Stimulated activated CD4-positive, alpha-beta T cell treated with anti-CD3 and anti-CD28 coated beads, Interleukin-4, amount 100 ng/mL, for 24 hours (primary cell): ENCODE measurements at places on chromosomes 12 and 14.

DNA sequence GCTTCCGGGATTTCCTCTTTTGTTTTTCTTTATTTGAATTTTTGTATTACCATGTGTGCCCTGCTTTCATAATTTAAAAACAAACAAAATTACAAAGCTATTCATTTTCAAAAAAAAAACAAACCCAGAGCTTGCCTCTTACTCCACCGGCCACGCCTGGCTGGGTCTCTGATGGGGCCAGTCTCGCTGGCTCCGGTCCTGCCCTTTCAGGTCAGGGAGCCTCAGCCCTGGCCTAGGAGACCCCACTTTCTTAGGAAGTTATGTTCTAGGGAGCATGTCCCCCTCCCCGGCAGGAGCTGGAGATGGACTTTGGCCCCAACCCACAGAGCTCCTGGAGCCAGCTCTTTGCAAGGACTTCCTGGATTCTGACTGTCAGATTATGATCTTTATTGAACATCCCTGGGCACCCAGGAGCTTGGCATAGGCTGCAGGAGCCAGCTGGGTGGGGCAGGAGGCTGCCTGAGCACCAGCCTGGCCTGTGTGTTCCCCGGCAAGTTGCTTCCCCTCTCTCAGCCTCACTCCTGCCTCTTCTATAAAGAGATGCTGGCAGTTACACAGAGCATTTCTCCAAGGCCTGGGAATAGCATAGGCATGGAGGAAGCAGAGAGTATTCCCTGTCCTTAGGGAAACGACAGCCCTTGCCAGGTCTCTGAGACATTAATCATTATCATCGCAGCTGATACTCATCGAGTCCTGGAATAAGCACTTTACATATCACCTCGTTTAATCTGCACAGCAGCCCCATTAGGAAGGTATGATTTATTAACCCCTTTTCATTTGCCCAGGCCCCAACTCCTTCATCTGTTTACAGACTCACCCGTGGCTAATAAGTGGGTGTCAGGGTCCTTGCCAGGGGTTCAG is 3.5 kb downstream of the DEGS2 start:
- no peak for DNase-seq

DNA sequence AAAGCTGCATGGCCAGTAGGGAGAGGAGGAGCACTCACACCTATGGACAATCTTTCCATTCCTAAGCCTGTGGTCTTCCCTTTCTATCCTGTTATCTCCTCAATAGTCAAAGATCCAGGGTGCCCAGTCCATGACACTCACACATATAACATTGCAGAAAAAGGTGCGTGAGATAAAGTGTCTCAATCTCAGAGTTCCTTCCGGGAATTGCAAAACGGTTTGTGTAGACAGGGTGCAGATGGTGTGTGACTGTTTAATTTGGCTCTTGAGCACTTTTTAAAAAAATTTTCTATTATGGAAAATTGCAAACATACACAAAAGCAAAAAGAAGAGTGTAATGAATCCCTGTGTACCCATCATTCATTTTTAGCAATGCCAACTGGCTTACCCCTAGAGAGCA is 1493.6 kb downstream of the AACS start:
- no peak for DNase-seq

- DNase-seq, result no peak
These were observed 84.7 kb upstream of the FERMT2 start for GRCh38 chr14:53035336-53036210.

DNA sequence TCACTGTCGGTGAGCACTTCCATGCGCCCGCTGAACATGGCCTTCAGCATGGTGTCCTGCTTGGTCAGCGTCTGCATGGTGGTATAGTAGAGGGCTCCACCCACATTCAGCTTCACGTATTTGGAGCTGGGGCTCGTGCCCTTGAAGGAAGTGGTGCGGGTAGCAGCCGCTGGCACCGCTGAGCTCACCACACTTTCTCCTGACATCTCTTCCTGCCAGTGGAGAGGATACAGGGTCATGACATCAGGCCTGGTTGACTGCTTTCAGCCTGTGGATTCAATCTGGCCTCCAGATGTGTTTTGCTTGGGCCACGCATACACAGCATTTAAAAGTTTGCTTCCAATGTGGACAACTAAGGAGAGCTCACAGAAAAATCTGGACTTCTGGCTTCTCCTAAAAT is 7.6 kb downstream of the KCTD10 start:
- no peak for DNase-seq

- no peak for DNase-seq
These were observed 374.7 kb downstream of the C12orf75 start for GRCh38 chr12:105705235-105705634.

- no peak for DNase-seq
These were observed 199.6 kb downstream of the TRHDE start for GRCh38 chr12:72471806-72472205.

DNA sequence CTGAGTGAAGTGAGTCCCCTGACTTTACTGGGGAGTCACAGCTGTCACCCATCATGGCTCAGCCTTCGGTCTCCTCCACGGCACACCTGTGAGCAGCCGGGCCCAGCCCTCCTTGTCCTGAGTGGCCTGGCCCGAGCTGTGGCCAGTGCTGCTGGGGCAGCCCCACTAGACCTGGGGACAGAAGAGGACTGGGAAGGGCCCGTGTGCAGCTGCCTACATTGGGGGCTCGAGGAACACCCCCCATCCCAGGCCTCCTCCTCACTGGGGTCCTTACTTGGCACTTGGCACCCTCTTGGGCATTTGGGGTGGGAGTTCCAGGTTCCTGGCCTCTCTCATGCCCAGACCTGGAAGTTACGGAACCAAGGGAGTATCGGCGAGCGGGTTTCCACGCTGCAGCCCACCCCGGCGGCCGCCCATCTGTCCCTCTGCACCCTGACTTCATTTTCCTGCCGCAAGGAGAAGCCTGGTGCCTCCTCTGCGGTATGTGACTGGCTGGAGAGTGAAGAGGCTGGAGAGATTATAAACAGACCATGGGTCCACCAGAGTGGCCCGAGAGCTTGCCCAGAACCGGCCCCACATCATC is 179.7 kb downstream of the KIF26A start:
- no peak for DNase-seq

DNA sequence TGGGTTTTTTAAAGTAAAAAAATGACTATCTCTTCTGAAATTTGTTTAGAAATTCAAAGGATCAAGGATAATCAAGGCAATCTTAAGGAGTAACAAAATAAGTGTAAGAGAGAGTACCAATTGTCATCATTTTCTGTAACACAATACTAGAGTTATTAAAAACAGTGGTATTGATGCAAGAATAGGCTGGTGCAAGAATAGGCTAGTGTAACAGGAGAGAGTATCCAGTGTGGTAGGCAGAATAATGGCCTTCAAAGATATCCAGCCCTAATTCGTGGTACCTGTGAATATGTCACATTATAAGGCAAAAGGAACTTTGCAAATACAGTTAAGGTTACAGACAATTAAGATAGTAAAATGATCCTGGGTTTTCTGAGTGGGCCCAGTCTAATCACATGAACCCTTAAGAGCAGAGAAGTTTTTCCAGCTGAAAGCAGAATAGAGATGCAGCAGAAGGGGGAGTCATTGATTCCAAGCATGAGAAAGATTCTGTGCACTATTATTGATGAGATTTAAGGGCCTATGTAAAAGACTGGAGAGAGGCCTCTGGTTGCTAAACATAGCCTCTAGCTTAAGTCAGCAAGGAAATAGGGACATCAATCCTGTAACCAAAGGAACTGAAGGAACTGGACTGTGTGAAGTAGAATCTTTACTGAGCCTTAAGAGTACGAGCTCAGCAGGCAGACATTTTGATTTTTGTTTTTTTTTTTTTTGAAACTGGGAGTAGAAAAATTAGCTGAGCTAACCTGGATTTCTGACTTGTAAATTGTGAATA is 134.1 kb downstream of the GPHN start:
- DNase-seq, result no peak

DNA sequence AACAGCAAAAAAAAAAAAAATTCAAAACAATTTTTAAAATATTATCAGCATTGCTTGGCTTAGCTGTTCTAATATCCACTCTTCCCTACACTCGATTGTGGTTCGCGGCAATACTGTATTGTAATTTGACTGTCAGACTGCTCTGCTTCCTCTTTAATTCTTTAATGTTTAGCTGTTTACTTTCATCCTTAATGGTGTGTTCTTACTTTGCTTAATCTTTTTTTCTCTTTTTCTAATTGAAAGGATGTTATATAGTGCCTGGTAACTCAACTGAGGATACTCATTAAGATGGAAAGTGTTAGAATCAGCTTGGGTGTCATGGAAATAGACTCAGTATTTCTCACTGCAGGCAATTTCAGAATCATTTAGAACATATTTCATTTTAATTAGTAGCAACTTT is 2.0 kb downstream of the ANO4 start:
- no peak for DNase-seq

DNA sequence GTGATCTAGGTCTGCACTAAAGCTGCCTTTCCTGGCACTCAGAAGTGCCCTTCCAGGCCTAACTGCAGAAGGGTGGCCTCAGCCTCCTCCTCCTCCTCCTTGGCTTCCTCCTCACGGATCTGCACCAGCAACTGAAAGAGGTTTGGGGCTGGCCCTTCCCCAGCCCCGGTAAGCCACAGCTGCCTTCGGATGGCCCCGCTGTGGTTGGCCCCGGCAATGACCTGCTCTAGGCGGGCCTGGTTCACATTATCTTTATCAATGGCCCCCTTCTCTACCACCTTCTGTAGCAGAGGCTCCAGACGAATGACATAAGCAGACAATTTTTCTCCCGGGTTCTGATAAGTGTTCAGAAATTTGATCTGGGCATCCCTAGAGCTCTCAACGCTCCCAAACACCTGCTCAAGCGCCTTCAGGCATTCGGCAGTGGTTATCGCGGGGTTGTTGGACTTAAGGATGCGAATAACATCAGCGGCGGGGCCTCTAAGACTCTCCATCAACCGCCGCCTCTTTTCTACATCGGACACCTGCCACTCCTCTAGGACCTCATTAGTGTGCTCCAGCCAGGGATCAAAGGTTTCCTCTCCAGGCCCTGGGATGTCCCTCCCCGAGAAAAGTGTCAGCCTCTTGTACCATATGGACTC is 1.5 kb downstream of the PNMA1 start:
- peak; percentile 43 for DNase-seq

DNA sequence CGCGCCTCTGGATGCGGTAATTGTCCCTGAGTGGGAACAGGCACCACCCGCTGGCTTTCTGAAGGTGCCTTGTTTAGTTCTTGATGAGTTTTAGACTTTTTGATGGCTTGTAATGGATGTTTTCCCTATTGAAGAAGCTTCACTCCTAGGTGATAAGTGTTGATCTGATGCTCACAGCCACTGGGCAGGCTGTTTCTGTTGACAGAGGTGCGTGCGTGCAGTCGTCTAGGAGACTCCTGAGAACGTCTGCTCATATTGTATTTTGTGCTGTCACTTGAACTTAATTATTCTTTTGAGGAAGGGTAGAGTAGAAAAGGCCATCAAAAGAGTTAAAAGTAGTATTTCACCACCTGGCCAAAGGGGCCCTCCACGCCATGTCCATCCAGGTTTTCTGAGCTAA is 70.5 kb downstream of the EP400 start:
- DNase-seq, result no peak

- DNase-seq, result no peak
These were observed 12.3 kb downstream of the NKX2-8 start for GRCh38 chr14:36570065-36570464.

DNA sequence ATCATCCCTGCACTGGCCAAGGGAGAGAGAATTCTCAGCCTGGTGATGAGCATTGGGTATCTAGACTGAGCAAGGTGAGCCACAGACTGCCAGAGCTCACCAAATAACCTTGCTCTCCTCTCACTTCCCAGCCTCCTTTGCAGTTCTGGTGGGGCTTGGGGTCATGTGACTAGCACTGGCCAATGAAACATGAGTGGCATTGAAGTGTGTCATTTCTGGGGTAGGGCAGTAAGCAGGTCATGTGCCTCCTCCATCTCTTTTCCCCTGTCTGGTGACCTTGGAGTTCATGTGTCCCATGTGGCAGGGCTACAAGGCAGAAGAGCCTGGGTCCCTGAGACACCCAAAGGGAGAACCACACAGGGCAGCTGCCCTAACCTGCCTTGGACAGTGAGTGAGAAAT is 3.6 kb upstream of the KRT72 start:
- no peak for DNase-seq

- DNase-seq, result no peak
These were observed 4.6 kb downstream of the ATP5F1B start for GRCh38 chr12:56641219-56641618.

DNA sequence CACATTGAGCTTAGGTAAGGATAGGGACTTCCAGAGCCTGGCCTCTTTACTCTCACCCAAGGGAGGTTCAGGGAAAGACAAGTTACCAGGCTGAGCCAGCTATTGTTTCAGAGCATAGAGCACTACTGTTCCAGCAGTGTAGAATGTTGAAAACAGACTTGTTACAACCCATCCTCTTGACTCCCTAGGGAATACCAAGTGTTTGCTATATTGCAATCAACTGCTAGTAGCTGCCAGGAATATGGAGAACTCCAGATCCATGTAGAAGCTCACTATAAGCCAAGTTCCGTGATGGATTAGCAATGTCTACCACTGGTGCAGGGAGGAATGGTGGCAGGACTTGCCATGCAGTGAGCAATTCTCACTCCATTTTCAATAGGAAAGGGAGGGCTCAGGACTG is 199.8 kb upstream of the RBM19 start:
- no peak for DNase-seq

GRCh38 chr14:64598404-64598803 is 48.6 kb downstream of the PPP1R36 start:
- no peak for DNase-seq

- DNase-seq, result no peak
These were observed 68.8 kb downstream of the ALX1 start for GRCh38 chr12:85348779-85349178.

GRCh38 chr12:131088701-131089530 is 135.2 kb downstream of the ADGRD1 start:
- DNase-seq, result no peak
